ENCODE measurements at places on chromosomes 13 and 19. TPM values are rescaled to one million over a fixed set of nuclear protein-coding genes. Genes with fewer than 3 reads are reported as not detected.
A peak's percentile ranks its signal among the peaks of the same experiment; 100 is the strongest.

GRCh38 chr19:13017306-13018034, 22.2 kb downstream of the NFIX start:
- no peak for DNase-seq
- H3K36me3 ChIP-seq, result no peaks in the 10 kb centered on the region
- H3K4me3 ChIP-seq, result peak overlapping the region; percentile 36
- H3K27ac ChIP-seq, result peak overlapping the region; percentile 97
- H3K27me3 ChIP-seq, result no peaks in the 10 kb centered on the region
- H3K4me1 ChIP-seq, result peaks cover 95% of the 10 kb centered on the region

DNA sequence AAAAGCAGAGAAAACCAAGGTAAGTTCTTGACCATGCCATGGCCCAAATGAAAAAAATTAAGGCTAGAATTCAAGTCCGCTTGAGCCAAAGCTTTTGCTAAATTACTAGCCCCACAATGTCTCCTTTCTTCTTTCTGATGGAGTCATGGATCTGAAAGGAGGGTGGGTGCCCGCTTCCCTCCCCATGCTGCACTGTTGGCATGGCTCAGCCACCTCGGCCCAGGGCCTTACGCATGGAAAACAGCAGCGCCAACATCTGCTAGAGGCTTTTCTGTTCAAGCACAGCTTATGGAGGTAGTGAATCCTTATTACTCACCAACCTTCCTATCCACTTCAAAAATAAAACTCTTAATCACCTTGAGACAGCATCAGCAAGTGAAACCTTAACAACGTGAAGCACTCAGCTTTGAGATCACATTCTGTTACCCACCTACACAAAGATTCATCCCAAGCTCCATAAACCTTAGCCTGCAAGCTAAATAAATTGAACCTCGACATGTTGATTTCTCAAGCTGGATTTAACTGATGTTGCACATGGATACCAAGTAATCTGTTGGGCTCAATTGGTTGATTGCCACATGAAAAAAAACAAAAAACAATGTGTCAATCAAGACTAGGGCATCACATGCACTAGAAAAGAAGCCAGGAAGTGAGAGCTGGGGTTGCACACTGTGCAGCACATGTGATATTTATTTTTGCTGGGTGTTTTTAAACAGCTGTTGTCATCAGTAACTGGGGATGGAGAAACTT, 43.4 kb downstream of the TPT1 start:
- H3K27me3 ChIP-seq, result peaks cover 2% of the 10 kb centered on the region
- no peak overlapping the region for H3K4me3 ChIP-seq
- DNase-seq, result no peak
- H3K4me1 ChIP-seq, result no peaks in the 10 kb centered on the region
- no peak overlapping the region for H3K27ac ChIP-seq
- no peaks in the 10 kb centered on the region for H3K36me3 ChIP-seq

GRCh38 chr13:23321535-23322241, 111.8 kb downstream of the SACS start:
- peak; percentile 71 for DNase-seq
- no peak overlapping the region for H3K4me3 ChIP-seq
- H3K27ac ChIP-seq, result peak overlapping the region; percentile 34
- H3K27me3 ChIP-seq, result no peaks in the 10 kb centered on the region

GRCh38 chr13:31045286-31046081, 113.0 kb downstream of the TEX26 start:
- H3K27ac ChIP-seq, result peak overlapping the region; percentile 77
- H3K36me3 ChIP-seq, result no peaks in the 10 kb centered on the region
- H3K27me3 ChIP-seq, result no peaks in the 10 kb centered on the region
- peak; percentile 70 for DNase-seq

DNA sequence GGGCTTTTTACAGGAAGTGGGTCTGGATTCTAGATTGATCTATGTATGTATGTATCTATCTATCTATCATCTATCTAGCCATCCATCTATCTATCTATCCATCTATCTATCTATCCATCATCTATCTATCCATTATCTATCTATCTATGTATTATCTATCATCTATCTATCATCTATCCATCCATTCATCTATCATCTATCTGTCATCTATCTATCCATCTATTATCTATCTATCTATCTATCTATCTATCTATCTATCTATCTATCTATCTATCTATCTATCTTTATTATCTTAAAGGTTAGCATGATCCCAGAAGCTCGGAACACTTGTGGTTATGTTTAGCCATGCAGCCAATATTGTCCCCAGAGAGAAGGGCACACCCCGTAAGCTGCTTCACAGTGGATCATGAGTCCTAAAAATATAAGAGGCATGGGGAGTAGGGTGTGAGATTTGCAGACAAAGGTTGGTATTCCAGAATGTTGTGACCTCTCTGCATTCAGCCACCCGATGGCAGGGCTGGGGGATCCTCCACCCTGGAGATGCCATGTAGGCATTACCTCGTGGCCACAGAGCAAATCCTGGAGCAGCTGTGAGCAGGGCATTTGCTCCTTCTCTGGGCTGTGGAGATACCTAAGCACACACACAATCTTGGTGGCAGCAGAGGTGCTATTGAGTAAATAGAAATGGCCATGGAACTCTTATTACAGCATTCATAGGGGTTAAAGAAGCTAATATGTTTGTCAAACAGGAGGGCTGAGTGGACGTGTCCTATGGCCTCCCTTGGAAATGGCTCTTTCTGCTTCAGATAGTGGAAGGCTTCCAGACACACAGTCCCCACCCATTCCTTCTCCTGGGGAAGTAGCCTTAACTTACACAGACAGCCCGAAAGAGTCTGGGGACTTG, 310.0 kb upstream of the TSHZ3 start:
- H3K4me1 ChIP-seq, result no peaks in the 10 kb centered on the region
- H3K27me3 ChIP-seq, result no peaks in the 10 kb centered on the region
- H3K4me3 ChIP-seq, result no peak overlapping the region
- no peak for DNase-seq
- no peak overlapping the region for H3K27ac ChIP-seq

Gene ZNF547
- 1.8 TPM for total RNA-seq

Gene SULT2A1
- total RNA-seq, result not detected

Gene KDELR1
- total RNA-seq, result 94.1 TPM

Gene NBEA
- total RNA-seq, result 9.7 TPM

Data from suprapubic skin (tissue), 4 donors.